Astrocyte (in vitro differentiated cells and primary cell): ENCODE measurements at places on chromosomes 3 and 15.

GRCh38 chr15:38714309-38715072, 149.9 kb upstream of the RASGRP1 start:
- peak; percentile 99 for DNase-seq

DNA sequence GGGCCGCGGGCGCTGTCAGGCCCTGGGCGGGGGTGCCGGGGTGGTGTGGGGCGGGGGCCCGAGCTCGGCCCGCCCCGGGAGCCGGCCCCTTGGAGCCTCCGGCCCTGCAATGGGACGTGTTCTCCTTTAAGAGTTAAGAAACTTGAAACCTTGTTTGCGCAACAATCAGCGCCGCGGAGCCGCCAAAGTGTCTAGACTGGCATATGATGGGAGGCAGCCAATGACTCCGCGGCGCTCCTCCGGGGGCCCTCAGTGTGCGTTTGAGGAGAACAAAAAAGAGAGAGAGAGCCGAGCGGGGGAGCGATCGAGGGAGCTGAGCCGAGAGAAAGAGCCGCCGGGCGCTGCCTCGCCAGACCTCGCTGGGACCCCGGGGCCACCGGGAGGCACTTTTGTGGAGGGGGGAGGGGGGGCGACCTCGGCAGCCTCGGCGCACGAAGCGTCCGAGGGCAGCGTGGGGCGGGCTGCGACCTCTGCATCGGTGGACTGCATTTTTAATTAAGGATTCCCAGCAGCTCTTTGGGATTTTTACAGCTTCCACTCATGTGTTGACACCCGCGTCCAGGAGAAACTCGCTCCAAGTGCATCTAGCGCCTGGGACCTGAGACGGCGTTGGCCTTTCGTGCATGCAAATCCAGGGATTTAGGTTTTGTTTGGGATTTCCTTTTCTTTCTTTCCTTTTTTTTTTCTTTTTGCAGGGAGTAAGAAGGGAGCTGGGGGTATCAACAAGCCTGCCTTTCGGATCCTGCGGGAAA, at the start of gene SMAD6:
SMAD6 (plus strand) TSS at position 202 of the 752 bp plus-strand sequence. CDS start 1,023 bp downstream, outside the sequence.
- DNase-seq, result peak; percentile 98

GRCh38 chr3:126999383-126999782, 16.5 kb downstream of the PLXNA1 start:
- no peak for DNase-seq

DNA sequence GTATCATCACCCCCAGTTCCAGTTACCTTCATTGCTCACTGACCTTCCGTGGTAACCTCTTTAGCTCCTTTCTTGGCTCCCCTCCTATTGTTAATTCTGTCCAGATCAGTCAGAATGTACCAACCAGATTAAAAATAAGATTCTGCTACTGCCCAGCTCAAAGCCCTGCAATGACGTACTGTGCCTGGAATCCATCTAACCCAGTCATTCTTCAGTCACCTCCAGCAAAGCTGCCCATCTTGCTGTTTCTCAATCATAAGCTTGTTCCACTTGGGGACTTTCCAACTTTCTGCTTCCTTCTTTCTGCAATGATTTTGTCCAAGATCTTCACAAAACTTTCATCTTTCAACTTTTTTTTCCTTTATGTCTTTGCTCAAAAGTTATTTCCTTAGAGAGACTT, 512.0 kb upstream of the ZNF385D start:
- peak; percentile 28 for DNase-seq

DNA sequence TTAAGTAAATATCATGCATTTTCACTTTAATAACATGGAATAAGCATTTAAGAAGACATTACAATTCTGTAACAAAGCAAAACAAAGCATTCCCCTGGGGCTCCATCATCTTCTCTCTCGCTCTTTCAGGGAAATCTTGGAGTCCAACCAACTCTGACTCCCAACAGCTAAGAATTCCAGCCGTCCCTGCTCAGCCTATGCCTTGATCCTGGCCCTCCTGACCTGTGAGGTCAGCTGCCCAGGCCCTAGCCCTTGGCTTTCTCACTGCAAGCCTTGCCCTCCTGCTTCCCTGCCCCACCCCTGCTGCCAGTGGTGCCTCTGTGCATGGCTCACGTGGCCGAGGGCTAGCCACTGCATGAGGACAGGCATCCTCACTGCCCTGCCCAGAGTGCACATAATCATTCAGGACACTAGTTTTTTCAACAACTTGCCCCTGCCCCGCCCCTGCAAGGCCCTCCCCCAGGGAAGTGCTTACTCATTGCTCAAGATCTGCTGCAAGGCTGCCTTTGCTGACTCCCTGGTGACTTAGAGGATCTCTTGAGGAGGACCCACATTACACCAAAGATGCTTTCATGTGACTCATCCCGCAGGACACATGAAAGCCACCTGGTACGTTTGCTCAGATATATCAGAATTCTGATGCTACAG, 37.6 kb downstream of the MTMR10 start:
- DNase-seq, result peak; percentile 89

GRCh38 chr3:78668302-78668701, 1099.5 kb downstream of the ROBO1 start:
- no peak for DNase-seq

DNA sequence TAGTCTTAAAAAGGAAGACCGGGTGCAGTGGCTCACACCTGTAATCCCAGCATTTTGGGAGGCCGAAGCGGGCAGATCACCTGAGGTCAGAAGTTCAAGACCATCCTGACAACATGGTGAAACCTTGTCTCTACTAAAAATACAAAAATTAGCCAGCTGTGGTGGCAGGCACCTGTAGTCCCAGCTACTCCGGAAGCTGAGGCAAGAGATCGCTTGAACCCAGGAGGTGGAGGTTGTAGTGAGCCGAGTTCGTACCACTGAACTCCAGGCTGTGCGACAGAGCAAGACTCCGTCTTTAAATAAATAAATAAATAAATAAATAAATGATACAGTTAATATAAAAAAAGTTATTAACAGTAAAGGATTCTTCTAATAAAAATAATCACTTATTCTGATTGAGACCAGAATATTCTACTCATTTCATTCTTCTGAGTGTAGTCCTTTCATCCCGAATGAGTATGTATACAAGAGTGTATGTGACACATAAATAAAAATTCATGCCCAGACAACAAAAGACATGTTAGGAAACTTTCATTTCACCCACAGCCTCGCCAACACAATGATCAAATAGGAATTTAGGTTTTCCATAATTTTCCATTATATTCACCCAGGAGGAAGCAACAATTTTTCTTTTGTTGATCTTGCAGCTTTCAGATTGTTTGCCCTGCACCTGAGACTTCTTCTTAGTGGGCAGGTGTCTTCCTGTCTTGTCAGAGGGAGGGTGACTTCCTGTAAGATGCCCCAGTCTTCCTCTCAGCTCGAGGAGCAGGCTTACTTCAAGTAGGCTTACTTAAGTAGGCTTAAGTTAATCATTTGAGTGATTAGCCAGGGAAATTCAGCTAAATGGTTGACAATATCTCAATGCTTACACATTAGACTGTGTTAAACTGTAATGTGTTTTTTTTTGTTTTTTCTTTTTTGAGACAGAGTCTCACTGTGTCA, 7.8 kb upstream of the NUP210 start:
- DNase-seq, result no peak

GRCh38 chr3:160804762-160805161, 48.7 kb downstream of the PPM1L start:
- DNase-seq, result no peak

GRCh38 chr3:166734734-166735133, 645.4 kb downstream of the ZBBX start:
- no peak for DNase-seq

DNA sequence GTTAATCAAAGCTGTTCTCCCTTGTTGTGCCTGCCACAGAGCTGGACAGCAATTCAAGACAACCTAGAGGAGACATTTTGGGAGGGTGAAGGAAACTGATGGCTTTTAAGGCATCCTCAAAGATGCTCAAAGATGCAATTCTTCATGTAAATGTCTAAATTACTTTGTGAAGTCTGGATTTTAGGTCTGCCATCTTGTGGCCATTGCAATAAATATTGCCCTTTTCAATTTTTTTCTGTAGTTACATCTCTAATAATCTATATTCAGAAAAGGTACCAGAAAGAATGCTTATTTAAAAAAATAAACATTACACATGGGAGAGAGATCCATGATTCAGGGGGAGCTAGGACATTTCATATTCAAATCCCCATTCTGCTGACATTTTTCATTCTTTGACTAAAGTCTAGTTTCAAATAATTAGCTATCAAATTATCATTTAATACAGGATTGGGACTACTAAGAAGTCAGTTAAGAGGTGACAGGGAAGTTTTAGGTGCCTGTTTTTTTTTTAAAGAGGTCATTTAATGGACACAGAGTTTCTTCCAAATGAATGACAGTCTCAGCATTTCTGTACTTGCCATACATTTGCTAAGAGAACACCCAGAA, 259.8 kb upstream of the WNT5A start:
- no peak for DNase-seq

DNA sequence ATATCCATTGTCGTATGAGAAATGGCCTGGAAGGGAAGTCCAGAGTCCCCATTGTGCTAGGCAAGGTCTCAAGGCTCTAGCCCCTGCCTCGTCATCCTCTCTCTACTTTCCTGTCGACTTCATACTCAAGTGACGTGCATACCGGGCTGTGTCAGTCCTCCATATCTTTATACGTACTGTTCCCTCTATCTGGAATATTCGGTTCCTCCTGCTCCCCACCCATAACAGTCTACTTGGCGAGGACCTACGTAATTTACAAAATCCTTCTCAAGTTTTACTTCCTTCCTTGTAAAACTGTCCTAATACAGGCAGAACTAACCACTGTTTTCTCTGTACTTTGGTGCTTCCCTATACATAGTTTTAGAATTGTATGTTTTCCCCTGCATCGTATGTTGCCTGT, 2.2 kb upstream of the ALPK3 start:
- DNase-seq, result no peak

DNA sequence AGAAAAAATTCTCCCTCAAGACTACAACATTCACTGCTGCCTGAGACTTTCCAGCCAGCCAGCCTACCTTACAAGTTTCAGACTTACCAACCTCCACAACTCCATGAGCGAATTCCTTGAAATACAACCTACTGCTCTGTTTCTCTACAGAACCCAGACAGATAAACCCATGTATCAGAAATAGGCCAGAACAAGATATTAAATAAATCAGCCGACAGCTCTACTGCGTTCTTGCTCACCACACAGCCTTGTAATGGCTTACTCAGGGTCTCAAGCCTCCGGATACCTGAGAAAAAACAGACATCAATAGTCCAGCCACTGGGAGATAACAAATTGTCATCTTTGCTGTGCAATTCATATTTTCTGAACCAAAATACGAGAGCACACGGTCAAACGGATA, 43.6 kb upstream of the LIPC start:
- no peak for DNase-seq

DNA sequence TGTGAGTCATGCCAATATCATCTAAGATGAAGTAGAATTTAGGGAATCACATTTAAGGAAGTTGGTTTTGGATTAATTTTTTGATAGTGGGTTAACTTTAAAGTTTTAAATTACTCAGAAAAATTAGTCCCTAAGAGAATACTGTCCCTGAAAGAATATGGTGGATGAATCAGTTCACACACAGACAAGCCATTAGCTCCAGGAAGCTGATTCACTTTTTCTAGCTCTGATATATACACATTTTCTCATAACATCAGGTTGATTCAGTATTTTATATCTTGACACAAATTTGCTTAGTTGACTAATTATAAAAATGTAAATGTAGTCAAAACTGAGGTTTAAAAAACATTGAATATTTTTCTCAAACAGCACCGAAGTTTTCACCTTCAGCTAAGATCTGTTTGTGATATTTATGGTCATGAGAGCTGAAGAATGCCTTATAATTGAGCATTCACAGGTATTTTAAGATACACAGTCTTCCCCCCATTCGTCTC, 55.1 kb downstream of the MYH15 start:
- DNase-seq, result peak; percentile 20

DNA sequence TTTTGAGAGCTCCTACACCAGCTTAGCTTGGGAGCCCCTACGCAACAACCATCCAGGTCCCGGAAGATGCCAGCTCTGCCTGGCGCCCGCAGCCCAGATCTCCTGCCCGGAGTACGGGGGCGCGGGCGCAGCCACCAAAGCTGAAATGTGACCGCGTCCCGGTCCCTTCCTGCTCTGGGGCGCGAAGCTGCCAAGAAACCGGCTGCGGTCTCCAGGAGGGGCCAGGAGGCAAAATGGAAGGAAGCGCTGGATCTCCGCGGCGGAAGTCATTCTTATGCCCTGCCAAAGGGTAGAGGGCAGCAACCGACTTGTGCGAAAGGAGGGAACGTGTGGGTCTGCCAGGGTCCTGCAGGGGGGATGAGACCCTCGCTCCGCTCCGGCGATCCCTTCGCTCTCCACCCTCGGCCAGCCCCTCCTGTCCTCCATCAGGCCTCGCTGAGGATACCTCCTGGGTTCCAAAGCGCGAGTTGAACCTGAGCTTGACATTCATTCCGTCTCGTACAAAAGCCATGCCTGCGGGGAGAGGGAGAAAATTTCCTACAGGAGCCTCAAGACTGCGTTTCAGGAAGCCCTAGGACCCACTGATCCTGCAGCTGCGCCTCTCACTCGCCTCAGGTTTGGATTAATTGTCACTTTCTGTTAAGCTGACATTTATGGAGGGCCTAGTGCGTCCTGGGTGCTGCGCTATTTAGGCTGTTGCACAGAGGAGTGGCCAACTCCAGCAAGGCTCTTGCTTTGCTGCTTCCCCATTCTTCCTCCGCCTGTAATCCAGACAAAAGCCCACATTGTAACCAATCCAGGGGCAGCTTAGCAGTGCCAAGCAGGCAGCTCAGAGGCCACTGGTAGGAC, 98.3 kb upstream of the VGLL3 start:
- DNase-seq, result peak; percentile 85

- no peak for DNase-seq
Observed at GRCh38 chr15:25852661-25853524, 10.2 kb downstream of the ATP10A start.

DNA sequence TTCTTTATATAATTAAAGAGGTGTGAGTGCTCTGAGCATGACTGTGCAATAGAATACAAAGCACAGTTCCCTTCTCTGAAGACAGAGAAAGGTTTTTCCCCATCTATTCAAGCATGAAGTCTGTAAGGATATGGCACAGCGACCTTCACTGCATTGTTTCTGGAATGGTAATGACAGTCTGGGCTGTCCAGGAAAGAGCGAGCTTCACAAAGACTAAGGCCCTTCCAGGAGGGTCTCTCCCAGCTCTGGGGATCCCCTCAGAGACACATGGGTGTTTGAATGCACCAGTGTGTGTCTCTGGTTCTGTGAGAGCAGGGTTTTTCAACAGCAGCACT, 179.9 kb upstream of the NR2E3 start:
- DNase-seq, result no peak

GRCh38 chr15:62506217-62506805, 341.2 kb upstream of the C2CD4B start:
- peak; percentile 68 for DNase-seq

DNA sequence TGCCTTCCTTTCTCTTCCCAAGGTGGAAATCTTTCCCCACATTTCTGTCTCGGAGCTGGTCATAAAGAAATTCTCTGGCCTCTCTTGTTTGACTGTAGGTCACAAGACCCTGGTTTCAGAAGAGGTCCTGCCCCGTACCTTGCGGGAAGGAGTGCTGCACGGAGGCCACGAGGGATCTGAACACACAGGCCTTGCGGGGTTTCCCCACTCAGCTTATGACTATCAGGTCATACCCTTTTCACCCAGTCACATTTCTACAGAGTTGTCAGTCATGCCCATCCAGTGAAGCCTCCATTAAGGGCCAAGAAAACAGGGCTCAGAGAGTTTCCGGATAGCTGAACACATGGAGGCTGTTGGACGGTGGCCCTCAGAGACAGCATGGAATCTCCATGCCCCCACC, 54.7 kb upstream of the ATP13A3 start:
- no peak for DNase-seq

GRCh38 chr3:72154391-72155335, 369.7 kb upstream of the PROK2 start:
- DNase-seq, result peak; percentile 43

- no peak for DNase-seq
Observed at GRCh38 chr15:68230157-68231100, 901 bp upstream of the CLN6 start.

- no peak for DNase-seq
Observed at GRCh38 chr15:70087708-70088352, 9.9 kb downstream of the TLE3 start.
